Suprapubic skin (tissue), 4 donors: ENCODE measurements at places on chromosomes 5 and 9. TPM values are rescaled to one million over a fixed set of nuclear protein-coding genes. Genes with fewer than 3 reads are reported as not detected.

GRCh38 chr9:121160025-121160424 is 41.6 kb downstream of the RAB14 start:
- no peak for DNase-seq
- no peak overlapping the region for H3K27ac ChIP-seq
- H3K4me3 ChIP-seq = no peak overlapping the region
- no peaks in the 10 kb centered on the region for H3K4me1 ChIP-seq
- H3K36me3 ChIP-seq = peaks cover 37% of the 10 kb centered on the region
- no peaks in the 10 kb centered on the region for H3K27me3 ChIP-seq

DNA sequence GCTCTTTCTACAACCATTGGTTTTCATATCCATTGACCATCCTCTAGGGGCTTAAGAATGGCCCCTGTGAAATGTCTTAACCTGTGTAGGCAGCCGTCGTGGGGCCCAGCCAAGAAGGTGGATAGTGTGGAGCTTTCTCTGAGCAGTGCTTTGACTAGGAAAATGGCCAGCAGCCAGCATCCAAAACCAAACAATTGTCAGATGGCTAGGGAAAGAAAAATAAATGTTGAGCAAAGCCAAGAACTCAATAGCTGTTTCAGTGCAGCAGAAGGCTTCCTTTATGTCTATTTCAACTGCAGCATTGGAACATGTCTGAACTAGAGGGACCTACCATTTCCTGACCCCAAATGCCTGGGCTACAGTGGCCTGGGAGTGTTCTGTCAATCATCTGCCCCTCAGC is 374.9 kb downstream of the TLE4 start:
- no peak for DNase-seq
- H3K36me3 ChIP-seq = no peaks in the 10 kb centered on the region
- H3K4me3 ChIP-seq = no peak overlapping the region
- no peaks in the 10 kb centered on the region for H3K27me3 ChIP-seq

DNA sequence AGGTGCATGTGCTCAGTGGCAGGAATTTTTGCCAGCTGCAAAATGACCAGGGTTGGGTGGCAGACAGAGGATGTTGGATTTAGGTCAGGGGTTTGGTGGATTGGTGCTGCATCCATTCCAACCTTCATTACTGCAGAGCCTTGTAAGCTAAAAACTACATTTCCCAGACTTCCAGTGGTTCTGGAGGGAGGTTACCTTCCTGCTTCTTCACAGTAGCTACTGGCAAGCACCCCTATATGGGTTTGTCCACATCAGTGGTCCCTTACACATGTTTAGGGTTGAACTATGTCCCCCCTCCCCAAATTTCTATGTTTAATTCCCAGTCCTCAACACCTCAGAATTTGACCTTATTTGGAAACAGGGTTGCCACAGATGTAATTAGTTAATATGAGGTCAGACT is 20.7 kb upstream of the IL17B start:
- H3K36me3 ChIP-seq = no peaks in the 10 kb centered on the region
- no peaks in the 10 kb centered on the region for H3K27me3 ChIP-seq
- no peak overlapping the region for H3K4me3 ChIP-seq
- H3K27ac ChIP-seq = no peak overlapping the region
- DNase-seq = no peak

- no peak overlapping the region for H3K27ac ChIP-seq
- H3K4me1 ChIP-seq = peaks cover 3% of the 10 kb centered on the region
- DNase-seq = peak; percentile 21
- H3K4me3 ChIP-seq = no peak overlapping the region
- no peaks in the 10 kb centered on the region for H3K27me3 ChIP-seq
Measured at GRCh38 chr9:93531374-93531773, 45.0 kb upstream of the PHF2 start.

The NAA35 gene
- 13.5 TPM for total RNA-seq

The CEP72 gene
- total RNA-seq = 12.7 TPM

The CNTNAP3 gene
- 91.9 TPM for total RNA-seq

The THBS4 gene
- total RNA-seq = 2.8 TPM

The PRR16 gene
- 1.4 TPM for total RNA-seq

The CCL21 gene
- total RNA-seq = 6.1 TPM
